ENCODE measurements at places on chromosomes 3 and 15.

DNA sequence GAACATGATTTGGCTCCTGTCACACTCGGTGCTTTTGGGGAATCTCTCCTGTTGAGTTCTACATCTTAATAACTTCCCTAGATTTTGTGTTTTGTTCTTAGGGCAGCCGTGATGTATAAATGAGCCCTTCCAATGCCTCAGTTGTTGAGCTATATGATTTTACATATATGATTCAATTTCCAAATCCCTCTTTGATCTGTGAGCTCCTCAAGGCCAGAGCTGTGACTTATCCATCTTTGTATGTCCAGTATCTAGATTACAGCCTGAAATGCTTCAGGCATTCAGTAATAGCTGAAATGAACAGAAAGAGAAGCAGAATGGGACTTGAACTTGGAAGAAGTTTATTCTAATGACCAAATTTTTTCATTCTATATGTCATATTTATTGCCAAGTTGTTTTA, 26.6 kb downstream of the CGGBP1 start:
- DNase-seq = no peak

DNA sequence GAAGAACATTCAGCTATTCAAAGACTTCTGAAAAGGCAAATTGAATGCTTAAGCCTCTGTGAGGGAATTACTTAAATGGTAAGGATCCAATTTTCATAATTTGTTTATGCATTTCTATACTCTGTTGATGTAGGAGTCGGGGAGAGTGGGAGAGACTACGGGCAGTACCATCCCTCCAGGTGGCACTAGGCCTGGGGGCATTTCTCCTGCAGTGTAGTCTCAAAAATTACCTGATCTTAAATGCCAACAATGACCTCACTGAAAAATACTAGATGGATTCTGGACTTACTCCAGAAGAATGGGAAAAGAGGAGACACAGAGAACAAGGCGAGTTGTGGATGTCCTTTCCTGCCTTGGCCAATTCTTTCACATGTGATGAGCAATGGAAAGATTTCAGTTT, 77.8 kb upstream of the PLXND1 start:
- DNase-seq = no peak

- no peak for DNase-seq
These were observed 3.7 kb upstream of the THRB start for GRCh38 chr3:24498391-24498790.

DNA sequence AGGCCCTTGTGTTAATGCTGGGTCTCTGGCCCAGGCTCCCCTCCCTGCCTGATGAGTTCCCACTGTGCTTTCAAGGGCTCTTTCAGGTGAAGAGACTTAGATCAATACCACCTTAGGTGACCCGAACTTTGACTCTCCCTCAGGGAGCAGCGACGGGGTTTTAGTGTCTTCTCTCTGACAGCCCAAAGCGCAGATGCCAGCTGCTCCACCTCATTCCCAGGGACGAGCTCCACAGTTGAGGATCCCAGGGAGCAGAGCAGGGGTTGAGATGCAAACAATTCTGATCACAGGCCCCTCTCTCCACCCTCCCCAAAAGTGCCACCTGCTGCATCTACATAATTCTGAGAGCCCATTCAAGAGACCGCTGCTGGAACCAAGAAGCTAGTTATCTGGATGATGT, 265.1 kb downstream of the TJP1 start:
- DNase-seq = no peak

DNA sequence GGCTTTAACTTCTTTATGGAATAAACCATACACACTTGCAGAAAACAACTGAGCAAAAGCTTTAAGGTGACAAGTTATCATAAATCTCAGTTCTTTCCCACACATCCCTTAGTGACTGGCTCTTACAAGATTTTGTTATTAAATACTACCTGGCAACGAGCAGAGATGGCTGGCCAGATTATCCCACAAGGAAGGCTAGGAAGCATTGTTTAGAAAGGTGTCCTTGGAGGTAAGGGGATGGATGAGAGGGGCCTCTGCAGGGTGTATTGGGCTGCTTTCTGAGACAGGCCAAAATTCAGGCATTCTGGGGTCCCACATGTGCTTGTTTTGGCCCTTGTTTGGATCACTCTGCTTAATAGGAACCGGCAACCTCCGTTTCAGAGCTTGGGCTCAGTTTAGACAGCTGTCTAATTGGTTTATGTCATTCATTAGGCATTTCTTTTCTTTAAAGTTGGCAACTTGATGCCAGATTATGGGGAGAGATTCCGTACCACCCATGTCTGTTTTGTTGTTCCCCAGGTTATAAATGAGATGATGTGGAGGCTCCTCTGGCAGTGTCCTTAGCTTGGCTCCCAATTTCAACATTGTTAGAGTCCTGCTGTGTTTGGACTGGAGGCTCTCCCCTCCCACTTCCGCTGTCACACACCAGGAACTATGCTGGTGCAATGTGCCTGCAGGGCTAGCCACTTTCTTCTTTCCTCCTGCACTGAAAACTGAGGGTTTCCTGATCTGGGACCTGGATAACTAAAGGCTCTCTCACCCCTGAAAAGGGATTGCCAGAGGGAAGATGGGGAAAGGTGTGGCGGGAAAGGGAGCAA, 121.1 kb downstream of the TPRG1 start:
- DNase-seq = no peak

DNA sequence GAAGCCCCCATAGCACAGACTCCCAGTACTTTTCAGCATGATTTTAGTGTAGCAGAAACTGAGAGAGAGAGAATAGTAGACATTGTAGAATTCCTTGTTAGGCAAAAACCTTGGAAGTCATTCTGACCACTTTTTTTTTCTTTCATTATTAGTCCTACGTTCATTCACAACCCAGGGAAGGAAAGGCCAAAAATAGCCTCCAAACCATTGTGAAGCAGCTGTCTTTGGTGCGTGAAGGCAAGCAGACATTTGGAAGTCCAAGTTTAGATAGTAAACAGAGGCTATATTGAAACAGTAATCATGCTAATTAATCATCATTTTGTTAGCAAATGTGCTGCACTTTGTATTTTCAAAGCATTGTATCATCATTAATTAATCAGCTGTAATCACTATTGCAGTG, 34.5 kb downstream of the CCDC54 start:
- no peak for DNase-seq

GRCh38 chr3:77236118-77236517, 196.2 kb downstream of the ROBO2 start:
- DNase-seq = no peak

- no peak for DNase-seq
These were observed 328.7 kb upstream of the ATP11B start for GRCh38 chr3:182464513-182465145.

- no peak for DNase-seq
These were observed 21.9 kb downstream of the MKRN2 start for GRCh38 chr3:12578742-12579141.

GRCh38 chr15:48522911-48523310, 122.6 kb downstream of the FBN1 start:
- DNase-seq = no peak

DNA sequence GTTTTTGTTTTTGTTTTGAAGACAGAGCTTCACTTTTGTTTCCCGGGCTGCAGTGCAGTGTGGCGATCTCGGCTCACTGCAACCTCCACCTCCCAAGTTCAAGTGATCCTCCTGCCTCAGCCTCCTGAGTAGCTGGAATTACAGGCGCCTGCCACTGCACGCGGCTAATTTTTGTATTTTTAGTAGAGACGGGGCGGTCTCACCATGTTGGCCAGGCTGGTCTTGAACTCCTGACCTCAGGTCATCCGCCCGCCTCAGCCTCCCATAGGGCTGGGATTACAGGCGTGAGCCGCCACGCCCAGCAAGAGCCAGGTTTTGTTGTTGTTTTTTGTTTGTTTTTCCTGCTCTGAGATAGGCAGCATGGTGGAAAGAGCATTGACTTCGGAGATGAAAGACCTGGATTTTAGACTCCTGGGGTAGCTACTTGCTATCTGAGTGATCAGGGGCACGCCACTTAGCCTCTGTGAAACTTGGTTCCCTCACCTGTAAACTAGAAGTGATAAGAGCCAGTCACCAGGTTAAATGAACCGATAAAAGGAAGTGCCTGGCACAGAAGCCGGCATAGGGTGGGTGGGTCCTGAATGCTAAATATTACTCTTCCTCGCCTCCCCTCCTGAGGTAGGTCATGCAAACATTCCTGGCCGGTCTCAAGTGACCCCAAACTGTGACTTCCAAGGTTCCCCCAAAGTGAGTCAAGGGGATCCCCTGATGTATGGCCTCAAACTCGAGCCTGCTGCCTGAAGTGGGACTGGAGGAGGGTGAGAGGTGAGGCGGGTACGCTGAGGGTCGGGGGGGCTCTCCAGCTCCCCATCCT, 62.9 kb upstream of the MCF2L2 start:
- DNase-seq = no peak

GRCh38 chr3:88142094-88142624, 7.6 kb upstream of the C3orf38 start:
- DNase-seq = no peak

- DNase-seq = no peak
These were observed 190.9 kb downstream of the NR2F2 start for GRCh38 chr15:96521386-96521785.

- DNase-seq = no peak
These were observed 720.9 kb downstream of the DIPK2A start for GRCh38 chr3:144692488-144692887.

DNA sequence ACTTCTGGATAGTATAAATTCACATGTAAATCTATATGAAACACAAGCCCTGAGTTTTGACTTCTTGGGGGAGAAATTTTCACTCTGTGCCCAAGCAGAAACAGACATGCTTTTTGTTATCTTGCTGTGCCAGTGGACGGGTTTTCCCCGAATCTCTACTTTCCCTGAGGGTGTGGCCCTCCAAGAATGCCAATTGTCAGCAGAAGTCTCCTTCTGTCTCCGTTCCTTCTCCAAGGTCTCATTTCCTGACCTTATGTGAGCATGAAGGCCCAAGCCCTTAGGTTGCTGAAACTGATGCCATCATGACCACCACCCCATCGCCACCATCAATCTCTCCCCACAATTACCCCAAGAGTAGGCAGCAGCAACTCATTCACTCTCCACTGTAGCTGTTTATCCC, 253.8 kb downstream of the XXYLT1 start:
- no peak for DNase-seq

DNA sequence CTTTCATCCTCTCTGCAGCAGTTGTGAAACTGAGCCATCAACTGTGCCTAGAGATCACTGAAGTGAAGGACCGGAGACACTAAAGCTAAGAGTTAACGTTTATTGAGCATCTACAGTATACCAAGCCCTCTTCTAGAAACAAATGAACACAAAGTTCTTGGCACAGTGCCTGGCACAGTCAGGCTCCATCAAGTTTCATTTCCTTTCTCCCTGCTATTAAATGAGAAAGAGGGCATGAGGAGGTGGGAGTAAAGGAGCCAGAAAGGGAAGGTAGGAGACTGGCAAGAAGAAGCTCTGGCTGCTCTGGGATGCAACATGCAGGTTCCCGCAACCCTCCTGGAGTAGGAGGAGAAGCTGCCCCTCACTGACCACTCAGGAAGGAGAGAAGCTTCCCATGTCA, 30.6 kb downstream of the CYP19A1 start:
- DNase-seq = no peak

- DNase-seq = no peak
These were observed 296.7 kb downstream of the PLCL2 start for GRCh38 chr3:17181413-17181907.

DNA sequence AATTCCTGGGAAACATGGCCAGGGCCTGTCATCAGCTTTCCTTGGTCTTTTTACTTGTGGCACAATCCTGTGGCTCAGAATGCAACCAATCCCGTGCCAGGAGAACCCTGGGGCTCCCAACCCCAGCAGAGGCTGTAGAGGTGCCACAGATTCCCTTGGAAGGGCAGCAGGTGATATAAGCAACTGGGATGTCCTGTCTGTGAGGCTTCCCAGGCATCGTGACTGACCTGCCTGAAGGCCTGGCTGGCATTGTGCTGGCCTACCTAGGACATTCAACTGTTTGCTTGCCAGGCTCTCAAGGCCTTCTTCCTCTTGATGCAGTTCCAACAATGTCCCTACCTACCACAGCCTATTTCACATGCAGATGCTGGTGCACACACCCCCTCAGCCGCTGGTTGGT, 72.2 kb upstream of the MEX3B start:
- DNase-seq = no peak

DNA sequence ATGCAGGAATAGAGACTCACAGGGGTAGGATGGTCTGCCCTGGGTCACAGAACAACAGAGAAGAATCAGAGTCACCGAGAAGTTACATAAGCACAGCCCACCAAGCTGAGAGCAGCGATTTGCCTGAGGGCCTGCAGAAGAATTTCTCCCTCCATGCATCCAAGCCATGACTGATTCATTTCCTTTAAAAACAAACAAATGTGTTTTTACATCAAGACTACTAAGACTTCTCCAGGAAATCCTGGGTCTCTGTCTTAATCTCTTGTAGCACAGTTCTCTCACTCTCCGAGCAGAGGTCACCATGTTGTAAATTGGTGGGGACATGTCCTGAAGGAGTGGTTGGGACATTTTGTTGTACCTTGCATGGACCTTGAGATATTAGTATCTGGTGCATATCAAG, 159.8 kb downstream of the THSD4 start:
- DNase-seq = no peak

- no peak for DNase-seq
These were observed 18.3 kb downstream of the SUCNR1 start for GRCh38 chr3:151891721-151892120.

- no peak for DNase-seq
These were observed 1.6 kb downstream of the PDE8A start for GRCh38 chr15:84983294-84983693.

- DNase-seq = no peak
These were observed 8.9 kb downstream of the TPM1 start for GRCh38 chr15:63051156-63052066.

DNA sequence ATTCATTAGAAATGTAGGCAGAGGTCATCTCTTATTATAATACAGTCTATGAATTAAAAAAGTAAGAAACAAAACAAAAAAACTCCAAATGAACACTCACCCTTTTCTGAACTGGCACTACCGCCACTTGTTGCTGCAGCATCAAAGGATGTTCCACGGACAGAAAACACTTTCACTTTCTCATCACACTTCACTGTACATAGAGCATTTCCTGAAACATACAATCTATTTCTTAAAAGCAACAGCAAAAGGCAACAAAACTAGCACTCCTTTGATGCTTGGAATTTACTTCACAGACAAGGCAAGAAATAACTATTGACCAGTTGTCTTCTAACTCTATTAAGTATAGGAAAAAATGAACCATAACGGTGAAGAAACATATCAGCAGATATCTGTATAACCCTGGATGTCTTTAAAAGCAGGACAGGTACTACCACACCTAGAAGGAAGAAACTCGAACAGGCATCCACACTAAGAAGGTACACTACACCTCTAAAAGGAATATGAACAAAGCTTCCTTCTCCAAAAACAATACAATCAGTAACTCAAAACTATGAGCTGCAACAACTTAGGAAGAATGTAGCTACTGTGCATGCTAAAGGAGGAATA, 24.9 kb downstream of the ETFA start:
- no peak for DNase-seq

DNA sequence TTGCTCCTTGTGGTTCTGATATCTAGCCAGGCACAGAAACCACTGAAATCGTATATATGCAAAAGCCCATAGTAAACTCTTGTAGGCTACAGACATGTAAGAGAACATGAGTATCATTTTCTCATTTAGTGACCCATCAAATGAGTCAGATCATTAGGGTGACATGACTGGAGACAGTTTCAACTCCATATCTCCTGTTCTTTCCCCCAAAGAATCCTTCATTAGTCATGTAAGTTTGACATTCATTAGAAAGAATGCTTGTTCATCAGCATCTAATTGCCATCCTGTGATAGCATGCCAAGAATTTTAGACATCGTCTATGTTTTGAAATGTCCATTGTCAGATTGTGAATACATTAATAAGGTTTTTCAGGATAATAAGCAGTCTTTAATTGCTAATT, 264.9 kb upstream of the TPM1 start:
- no peak for DNase-seq

- DNase-seq = no peak
These were observed 46.8 kb downstream of the CYP11A1 start for GRCh38 chr15:74320352-74321247.
